Stimulated activated CD4-positive, alpha-beta T cell treated with anti-CD3 and anti-CD28 coated beads, Interleukin-4, amount 100 ng/mL, for 24 hours (primary cell): ENCODE measurements at places on chromosomes 7 and 10.

GRCh38 chr10:100020886-100021253 lies 11.1 kb upstream of the DNMBP start:
- no peak for DNase-seq

GRCh38 chr7:26073041-26073440 lies 79.0 kb upstream of the NFE2L3 start:
- no peak for DNase-seq

GRCh38 chr7:16135658-16136057 lies 285.7 kb downstream of the CRPPA start:
- no peak for DNase-seq

DNA sequence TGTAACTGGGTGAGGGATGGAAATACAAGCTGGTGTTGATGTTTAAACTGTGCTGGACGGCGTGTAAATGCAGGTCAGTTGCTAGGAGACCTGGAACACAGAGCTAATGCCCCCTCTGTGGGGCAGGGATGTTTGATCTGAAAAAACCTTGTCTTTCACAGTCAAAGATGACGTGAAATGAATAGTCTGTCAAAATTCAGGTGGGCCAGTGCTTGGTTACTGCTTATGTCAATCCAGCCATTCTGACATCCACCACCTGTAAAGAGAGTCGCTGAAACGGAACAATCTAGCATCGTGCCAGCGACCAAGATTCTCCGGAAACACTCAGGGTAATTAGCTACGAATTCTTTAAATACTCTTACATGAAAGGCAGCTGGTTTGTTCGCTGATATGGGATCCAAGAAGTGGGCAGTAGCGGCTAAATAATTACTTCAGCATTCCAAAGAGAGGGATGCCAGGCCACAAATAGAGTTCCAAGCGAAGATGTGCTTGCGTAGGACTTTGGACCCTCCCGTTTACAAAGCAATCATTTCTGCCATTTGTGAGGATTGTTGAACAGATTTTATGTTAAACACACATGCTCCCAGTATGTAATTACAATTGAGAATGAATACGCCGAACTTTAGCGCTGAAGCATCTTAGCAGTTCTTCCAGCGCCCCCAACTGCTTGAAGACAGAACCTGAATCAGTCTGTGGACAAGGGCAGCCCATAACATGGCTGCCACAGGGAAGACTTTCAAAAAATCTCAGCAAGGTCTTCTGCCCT lies 7.3 kb upstream of the ASB4 start:
- DNase-seq, result no peak

- DNase-seq, result peak; percentile 43
Measured at GRCh38 chr7:36487756-36488336, 98.2 kb downstream of the ANLN start.

DNA sequence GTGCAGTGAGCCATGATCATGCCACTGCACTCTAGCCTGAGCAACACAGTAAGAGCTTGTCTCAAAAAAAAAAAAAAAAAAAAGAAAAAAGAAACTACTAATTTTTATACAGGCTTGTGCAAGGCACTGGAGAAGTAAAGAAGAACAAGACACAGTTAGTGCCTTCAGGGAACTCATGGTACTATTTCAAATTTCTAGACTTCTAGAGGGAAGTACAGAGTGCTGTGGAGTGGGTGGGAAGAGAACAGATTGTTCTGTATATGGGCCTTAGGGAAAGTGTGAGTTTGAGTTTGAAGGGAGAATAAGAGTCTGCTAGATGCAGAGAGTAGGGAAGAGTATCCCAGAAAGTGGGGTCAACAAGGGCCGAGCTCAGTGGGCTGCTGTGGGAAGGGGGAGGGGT lies 234.8 kb downstream of the PHTF2 start:
- DNase-seq, result no peak

DNA sequence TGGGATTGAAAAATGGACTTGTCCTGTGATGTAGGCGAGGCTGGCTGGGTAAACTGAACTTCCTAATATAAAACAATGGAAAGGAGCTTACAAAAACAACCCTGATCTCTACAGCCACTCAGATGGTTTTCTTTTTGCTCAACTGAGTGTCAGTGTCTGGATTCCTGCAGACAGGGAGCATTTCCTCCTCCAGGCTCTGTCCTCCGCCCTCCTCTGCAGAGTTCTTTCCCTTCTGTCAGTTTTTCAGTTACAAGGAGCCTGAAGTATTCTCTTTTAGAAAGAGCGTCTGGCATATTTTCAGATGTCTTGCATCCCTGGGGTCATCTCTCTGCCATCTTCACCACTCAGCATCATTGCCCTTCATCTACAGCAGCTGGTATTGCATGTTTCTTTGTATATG lies 50.0 kb upstream of the PITRM1 start:
- no peak for DNase-seq

DNA sequence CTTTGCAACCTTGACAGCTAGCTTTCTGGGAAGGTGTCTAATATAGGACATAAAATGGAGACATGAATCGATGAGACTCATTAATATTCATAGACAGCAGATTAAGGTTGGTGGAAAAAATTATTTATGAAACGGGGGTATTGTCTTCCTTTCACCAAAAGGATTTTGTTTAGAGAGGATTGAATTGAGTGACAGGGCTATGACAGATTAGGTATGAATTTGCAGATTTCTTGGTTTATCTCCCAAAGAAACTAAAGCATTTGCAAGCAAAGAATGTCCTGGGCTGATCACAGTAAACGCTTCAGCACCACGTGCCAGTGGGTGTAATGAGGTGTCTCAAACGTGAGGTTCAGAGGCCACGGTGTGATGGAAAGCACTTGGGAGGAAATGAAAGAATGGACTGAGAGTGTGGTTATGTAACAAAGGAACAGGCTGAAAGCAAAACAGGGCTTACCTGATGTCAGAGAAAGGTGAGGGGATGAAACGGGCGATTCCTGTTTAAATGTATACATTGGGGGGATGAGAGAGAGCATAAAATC lies 329.2 kb upstream of the NPVF start:
- no peak for DNase-seq

- no peak for DNase-seq
Measured at GRCh38 chr7:76211216-76211615, 9.5 kb downstream of the SRRM3 start.

- DNase-seq, result no peak
Measured at GRCh38 chr7:13117103-13117502, 429.7 kb downstream of the ARL4A start.

GRCh38 chr7:151716323-151716722 lies 160.6 kb downstream of the PRKAG2 start:
- no peak for DNase-seq

GRCh38 chr7:157357129-157358040 lies 20.6 kb downstream of the DNAJB6 start:
- no peak for DNase-seq

- DNase-seq, result no peak
Measured at GRCh38 chr10:100888957-100889356, 23.8 kb upstream of the SLF2 start.

DNA sequence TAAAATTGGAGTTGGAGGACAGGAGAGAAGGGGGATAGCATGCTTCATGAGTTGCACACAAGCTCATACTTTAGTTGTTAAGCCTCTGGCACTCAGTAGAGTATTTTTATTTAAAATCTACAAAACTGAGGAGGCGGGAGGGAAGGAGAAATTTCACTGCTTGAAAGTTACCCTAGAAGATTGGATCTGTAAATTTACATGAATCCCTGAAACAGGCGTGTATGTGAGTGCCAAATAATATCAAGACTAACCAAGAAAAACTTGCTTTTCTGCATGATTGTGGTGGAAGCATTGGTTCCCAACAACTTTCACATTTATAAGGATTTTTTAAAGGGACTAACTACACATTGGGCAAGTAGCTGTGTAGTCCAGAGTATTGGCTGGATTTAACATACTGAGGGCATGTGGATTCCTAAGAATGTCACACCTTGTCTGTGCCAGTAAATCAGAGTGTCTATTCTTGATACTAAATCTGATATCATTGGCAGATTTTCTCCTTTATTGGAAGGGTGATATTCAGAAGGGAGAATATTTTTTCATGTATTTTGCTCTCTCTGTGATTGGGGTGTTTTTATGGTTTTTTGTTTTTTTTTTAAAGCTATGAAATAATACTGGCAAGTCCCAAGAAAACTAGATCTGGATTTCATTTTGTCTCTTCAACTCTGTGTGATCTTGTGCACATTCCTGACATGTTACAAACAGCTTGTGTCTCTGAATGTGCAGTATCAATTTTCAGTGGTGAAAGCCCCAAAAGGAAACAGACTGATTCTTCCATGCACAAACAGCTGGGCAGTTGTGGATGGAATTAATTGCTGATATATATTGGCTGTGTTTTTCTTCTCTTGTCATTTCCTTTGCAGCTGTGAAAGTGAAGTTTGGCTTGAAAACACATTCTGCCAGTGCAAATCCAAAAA lies 67.2 kb downstream of the ADD3 start:
- DNase-seq, result no peak

- DNase-seq, result no peak
Measured at GRCh38 chr7:124457841-124458240, 307.8 kb downstream of the GPR37 start.

DNA sequence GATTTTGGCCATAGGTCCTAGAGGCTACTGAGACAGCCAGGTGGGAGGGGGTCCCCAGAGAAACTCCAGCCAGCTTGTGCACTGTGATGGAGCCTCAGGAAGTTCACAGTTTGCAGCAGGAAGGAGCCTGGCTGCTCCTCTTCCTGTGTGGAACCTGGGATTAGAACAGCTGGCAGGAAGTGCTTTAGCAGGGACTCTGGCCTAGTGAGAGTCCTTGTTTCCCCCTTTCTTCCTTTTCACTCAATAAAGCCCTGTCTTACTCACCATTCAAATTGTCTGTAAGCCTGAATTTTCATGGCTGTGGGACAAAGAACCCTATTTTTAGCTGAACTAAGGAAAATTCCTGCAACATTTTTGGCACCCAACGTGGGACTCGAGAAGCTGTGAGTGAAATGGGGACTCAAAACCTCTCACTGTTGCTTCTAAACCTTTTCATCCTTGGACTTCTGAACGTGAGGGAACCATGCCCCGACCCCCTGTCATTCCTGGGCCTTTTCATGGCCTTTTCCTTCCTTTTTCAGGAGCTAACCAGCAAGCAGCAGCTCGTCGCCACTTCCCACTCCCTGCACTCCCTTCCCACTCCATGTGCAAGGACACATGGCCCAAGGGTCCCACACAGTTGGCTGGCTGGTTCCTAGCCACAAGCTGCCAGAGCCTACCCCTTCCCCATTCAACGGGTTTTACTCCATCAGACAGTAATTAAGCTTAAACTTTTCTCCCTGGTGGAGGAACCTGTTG lies 32.8 kb upstream of the SORCS3 start:
- DNase-seq, result no peak

DNA sequence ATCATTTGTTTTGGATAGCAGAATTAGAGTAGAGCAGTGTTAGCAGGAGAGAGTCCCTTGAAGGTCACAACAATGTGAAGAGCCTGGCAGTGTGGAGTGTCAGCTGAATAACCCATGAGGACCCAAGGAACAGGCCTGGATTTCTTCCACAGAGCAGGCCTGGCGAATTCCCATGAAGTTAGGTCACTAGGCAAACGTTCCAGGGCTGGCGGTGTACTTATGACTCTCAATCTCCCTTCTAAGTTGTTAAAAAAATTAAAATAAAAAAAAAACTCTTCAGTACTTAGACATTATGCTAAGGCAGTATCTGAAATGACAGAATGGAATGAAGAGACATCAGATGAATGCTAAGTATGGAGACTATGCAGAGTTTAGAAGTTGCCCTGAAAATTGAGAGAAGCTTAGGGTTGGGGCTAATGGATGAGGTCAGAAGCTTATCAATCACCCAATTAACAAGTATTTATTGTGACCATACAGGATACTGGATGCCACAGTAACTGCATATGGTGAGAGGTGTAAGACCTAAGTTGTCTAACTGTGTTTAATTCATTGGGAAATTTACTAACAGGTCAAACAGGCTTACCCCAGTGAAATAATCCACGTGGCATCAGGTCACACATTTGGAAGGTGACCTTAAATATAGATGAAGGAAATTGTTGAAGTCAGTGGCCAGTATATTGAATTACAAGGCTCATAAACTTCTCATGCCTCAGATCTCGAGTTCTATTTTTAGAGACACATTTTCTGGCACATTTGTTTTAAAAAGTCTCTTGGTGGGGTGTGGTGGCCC lies 126.2 kb upstream of the NRP1 start:
- no peak for DNase-seq

DNA sequence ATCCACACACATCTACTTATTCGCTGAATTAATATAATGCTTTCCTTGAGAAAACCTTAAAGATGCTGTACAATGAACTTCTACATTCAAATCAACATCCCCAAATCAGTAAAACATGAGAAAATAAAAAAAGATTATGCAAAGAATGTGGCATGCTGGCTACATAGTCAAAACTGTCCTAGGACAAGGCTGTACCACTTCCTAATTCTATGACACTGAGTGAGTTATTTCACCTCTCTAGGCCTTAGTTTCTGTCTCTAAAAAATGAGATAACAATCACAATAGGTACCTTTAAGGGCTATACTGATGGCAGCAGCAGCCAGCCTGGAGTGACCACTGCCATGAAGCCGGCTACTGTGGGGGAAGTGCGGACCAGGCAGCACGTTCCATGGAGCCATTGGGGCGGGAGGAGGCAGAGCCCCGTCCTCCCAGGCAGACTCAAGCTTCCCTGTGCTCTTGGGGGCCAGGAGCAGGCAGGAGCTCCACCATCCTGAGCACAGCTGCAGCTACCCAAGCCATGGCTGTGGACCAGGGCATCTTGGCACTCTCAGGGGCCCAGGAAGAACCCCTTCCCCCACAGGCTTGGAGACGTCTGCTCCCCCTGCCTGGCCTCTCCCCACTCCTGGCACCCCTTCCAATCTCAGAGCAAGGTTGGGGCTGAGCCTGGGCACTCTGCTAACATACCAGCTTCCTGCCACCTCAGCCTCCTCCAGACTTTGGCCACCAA lies 110.2 kb downstream of the ELAPOR2 start:
- DNase-seq, result no peak

DNA sequence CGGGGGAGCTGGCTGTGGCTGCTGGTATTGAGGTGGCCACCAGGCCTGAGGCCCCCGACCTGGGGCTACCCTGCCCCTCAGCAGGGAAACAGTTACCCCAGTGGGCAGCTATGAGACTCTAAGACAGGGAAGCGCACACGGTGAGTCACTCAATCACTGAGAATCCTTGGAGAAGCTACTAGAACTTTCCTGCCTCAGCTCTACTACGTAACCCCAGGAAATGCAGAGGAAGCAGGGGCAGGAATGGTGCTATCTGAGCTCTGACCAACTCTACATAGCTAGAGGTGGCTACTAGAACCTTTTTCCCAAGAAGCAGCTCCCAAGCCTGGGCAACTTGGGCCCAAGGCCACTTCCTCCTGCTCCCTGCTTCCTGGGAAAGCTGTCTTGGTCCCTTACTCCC lies 11.8 kb downstream of the DNAJB12 start:
- no peak for DNase-seq

DNA sequence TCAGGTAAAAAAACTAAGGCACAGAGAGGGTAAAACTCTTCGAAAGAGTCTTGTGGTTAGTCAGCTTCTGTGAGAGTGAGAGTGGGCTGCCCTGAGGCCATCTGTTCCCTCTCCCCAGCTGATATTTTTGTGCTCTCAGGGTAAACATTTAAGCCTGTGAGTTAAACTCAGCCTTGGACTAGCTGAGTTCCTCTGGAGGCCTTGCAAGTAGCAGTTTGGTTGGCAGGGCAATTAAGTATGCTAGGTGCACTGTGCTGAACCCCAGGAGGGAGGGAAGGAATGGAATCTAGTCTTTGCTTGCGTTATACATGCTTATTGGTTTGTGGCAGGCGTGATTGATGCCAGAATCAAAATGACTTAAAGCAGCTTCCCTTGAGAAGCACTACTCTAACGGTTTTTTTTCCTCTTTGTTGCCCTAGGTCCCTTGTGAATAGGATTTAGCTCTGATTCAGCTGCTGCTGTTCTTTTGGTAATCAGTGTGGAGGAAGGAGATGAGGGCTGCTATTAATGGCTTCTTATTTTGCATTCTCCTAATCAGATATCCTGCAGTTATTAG lies 140.2 kb downstream of the AUTS2 start:
- no peak for DNase-seq

- DNase-seq, result no peak
Measured at GRCh38 chr7:47333959-47334358, 248.0 kb downstream of the TNS3 start.
